Right ventricle myocardium superior (tissue), 1 donor: ENCODE measurements at places on chromosomes 5 and 9. TPM values are rescaled to one million over a fixed set of nuclear protein-coding genes. Genes with fewer than 3 reads are reported as not detected.

PDCD1LG2 gene
- total RNA-seq: 2.4 TPM

DNA sequence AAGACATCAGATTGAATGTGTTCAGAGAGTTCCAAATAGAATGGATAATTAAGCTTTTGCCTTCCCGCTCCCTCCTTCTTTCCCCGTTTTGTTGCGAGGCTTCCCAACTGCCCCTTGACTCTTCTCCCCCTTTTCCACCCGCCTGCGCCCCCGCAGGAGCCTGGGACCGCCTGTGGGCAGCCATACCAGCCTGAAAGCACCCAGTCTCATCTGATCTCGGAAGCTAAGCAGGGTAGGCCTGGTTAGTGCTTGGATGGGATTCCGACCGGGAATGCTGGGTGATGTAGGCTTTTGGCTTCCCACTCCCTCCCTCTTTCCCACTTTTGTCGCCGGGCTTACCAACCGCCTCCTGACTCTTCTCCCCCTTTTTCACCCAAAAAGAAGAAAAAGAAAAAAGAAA lies 6.8 kb upstream of the HSD17B4 start:
- no peak for DNase-seq

DNA sequence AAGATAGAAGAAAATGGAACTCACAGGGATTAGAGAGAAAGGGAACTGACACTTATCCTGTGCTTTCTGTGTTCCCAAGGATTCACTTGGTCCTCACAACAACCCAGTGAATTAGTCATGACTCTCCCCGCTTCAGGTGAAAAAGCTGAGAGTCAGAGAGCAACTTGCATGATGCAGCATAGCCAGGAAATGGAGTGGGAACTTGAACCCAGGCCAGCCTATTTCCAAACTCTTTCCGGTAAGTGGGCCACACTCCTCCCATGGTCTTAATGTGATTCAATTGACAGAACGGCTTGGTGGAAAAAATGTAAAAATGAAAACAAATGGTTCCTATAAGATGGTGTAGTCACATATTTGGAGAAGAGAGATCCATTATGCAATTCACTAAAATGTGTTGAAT lies 45.9 kb upstream of the CEMIP2 start:
- DNase-seq: no peak

DNA sequence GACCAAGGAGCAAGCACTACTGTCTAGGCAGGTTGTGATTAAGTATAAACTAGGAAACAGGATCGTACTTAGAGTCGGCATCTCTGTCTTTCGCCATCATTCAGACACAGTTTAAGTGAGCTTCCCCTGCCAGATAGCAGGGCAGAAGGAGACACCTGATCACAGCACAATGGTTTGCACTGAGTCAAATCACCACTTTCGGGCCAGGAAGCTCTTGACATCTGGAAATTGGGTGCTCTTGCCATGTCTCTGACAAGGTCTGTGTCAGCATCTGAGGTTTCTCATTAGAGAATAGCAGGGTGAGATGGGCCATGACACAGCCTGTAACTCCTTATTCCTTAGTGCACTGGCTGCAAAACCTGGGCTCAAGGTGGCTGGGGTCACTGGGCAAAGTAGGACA lies 8.3 kb downstream of the ADRB2 start:
- no peak for DNase-seq

MROH2B gene
- not detected for total RNA-seq

- no peak for DNase-seq
These were observed 60.6 kb downstream of the FBXL17 start for GRCh38 chr5:108321341-108321740.

GLIPR2 gene
- total RNA-seq: 6.7 TPM

- DNase-seq: no peak
These were observed 1363.9 kb downstream of the MAT2B start for GRCh38 chr5:164869325-164869724.

F12 gene
- total RNA-seq: not detected

SLC44A1 gene
- total RNA-seq: 13.5 TPM

TAS2R1 gene
- not detected for total RNA-seq

GRCh38 chr9:130058887-130059286 lies 5.2 kb downstream of the GPR107 start:
- DNase-seq: no peak

- no peak for DNase-seq
These were observed 3.0 kb downstream of the MTMR12 start for GRCh38 chr5:32309761-32310160.

GRCh38 chr9:90014421-90014820 lies 409.6 kb downstream of the GADD45G start:
- DNase-seq: no peak

DNA sequence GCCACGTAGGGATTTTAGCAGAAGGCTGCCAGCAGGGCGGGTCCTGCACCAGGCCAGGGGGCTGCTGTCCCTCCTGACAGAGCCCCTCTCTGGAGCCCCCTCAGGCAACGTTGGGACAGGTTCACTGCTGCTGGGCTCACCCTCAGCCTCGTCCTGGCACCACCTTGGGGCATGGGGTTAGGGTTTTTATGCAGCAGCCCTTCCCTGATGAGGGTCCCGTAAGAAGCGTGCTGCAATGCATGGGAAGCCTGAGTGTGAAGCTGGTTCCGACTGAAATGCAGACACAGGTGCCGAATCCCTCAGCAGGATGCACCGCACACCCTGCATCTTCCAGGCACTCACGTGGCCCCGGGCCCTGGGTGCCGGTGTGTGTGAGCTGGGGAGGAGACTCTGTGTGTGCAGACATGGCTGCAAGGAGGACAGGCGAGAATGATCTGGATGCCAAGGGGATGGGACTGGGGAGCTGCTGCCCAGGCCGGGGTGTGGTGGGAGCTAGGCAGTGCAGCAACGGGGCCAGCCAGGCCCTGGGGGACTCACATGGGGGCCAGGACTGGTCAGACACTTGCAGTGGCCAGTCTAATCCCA lies 27.1 kb downstream of the ZDHHC11B start:
- DNase-seq: no peak

SELENOP gene
- 292 TPM for total RNA-seq

TPD52L3 gene
- total RNA-seq: not detected

PCDHGA7 gene
- 7.7 TPM for total RNA-seq

DNAJC21 gene
- total RNA-seq: 50.3 TPM

- DNase-seq: no peak
These were observed 7.1 kb upstream of the RNF145 start for GRCh38 chr5:159216454-159216853.

DNA sequence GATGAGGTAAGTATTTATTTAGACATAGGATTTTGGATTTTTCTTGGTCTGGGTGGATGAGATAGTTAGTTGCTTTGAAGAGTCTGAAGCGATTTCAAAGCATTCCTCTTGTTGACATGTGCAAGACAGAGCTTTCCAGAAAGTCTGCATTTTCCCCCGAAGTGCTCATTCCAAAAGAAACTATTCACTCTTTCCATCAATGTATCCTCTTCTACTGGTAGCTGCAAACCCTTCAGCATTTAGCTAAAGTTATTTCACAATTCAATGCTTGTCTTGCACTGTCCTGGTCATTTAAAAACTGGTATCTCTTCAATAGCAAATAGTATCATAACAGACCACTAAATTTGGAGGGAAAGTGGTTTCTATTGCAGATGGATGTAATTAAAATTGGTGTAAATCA lies 13.0 kb downstream of the NREP start:
- no peak for DNase-seq

- no peak for DNase-seq
These were observed 209.8 kb downstream of the MCTP1 start for GRCh38 chr5:95075111-95075510.

DNA sequence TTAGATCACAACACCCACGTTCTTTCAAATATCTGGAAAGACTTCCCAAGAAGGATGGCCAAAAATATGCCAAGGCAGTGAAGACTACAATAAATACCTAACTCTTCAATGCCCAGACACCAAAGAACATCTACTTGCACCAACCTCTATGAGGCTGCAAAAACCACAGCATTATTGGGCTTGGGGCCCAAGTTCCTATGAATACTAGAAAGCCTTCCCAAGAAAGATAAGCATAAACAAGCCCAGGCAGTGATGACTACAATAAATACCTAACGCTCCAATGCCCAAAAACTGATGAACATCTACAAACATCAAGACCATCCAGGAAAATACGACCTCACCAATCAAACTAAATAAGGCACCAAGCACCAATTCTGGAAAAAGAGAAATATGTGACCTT lies 41.3 kb downstream of the AP3B1 start:
- no peak for DNase-seq

- DNase-seq: no peak
These were observed 14.1 kb downstream of the BTNL9 start for GRCh38 chr5:181054138-181054537.

PCDHGB5 gene
- total RNA-seq: 7.2 TPM

DNA sequence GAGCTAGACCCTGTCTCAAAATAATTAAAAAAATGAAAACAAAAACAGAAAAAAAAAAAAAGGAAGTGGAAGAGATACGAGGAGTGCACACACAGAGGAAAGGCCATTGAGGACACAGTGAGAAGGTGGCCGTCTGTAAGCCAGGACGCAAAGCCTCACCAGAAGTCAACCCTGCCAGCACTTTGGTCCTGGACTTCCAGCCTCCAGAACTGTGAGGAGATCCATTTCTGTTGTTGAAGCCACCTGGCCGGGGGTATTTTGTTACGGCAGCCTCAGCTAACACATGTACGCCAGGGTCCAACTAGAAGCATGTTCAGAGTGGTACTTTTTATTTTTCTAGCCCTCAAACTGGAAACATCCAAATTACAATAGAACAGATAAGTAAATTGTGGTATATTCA lies 21.8 kb downstream of the SLC35D2 start:
- DNase-seq: no peak

ADAMTS12 gene
- 1.7 TPM for total RNA-seq

TRIP13 gene
- 0.48 TPM for total RNA-seq

- DNase-seq: no peak
These were observed 19.6 kb downstream of the ZNF131 start for GRCh38 chr5:43140286-43140685.

DNA sequence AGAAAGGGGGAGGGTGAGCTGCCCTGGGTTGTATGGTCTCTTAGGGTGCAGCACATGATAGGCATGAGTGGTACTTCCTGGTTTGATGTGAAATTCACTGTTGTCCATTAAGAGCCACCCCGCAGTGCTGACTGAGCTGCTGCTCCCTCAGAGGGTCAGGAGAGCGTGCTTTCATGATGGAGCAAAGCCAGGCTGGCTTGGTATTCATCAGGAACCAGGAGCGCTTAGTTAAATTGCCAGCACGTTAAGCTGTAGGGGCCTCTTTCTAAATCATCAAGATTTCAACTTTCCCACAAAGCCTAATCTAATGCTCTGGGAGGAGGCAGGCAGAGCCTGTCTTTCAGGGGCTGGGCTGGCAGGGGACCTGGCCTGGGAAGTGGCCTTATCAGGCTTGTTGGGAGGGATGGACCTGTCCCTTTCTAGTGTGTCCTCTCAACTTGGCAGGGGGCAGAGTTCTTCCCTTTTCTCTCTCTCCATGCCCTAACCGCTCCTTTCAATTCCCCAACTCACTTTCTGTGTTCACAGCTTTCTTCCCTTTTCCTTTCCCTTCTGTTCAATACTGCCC lies 7.9 kb downstream of the CYSTM1 start:
- no peak for DNase-seq

DNA sequence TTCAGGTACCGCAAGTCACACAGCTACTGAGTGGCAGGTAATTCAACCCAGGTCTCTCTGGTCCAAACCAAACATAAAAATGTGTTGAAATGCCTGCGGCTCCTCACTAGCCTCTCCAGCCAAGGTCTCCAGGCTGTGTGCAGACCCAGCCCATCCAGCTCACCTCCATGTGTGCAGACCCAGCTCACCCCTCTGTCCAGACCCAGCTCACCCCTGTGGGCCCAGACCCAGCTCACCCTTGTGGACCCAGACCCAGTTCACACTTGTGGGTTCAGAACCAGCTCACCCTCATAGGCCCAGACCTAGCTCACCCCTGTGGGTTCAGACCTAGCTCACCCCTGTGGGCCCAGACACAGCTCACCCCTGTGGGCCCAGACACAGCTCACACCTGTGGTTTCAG lies 188.0 kb upstream of the ADCY2 start:
- DNase-seq: no peak

CYLC2 gene
- not detected for total RNA-seq

N4BP3 gene
- total RNA-seq: 2.7 TPM

- no peak for DNase-seq
These were observed 691.7 kb upstream of the SEMA6A start for GRCh38 chr5:117266280-117266679.

DNA sequence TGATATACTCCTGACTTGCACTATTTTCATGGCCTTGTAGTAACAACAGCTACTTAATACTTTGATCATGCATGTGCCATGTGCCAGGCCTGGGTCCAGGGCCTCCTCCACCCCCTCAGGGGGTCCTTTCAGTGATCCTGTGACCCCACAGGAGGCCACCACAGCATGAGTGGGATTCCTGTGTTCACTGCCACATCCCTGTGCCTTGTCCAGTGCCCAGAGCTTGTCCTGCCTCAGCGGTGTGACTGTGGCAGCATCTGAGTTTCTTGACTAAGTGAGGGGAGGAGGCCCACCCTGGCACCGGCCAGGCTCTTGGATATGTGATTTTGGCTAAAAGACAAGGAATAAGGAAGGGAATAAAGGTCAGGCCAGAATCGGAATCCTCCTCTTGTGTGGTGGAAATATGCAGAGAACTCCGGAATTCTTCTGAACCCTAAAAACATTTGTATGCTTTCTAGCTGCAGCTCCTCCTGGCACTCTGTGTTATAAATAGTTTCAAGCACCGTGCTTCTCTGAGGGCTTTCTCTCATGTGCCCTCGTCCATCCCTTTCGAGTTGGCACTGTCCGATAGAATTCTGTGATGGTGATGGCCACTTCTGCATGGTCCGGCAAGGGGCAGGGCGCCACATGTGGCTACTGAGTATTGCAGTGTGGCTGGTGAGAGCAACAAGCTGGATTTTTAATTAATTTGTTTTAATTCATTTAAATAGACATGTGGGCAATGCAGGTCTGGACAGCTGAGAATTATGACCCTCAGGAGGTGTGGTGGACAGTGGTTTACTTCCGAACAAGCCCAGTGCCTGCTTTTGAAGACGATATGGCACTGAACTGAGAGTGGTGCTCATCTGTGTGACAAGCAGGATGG lies 31.8 kb downstream of the TENT4A start:
- DNase-seq: no peak

DNA sequence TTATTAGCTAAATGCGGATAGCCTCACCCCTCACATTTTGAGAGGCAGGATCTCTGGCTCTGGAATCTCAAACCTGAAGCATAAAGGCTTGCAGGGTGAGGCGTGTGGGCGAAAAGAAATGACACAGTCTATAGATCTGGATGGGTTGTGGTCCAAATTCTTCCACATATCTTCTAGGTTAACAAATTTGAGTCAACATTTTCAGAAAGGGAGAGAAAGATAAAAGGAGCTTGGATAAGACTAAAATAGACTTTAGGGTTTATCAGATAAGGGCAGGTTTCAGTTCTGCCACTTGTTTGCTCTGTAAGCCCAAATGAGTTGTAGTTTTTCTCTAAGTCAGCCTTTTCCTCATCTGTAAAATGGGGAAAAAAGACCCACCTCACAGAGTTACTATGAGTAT lies 220.9 kb downstream of the TRIM32 start:
- DNase-seq: no peak

DNA sequence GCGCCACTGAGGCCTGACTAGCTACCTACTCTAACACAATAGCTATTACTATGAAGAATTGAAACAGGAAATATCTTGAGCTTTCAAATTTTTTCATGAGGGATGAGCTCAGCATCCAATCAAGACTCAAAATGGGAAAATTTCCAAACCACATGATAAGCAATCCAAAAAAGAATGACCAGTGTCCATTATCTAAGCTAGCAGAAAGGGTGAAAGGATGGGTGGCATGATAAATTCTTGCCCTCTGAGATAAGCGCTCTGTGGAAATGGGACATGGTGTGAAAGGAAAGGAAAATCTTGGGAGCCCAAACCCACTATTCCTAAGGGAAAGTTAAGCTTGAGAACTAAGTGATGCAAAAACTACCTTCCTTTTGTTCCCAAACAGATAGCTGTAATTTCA lies 170.2 kb upstream of the NREP start:
- DNase-seq: no peak
